Stimulated activated CD8-positive, alpha-beta memory T cell treated with anti-CD3 and anti-CD28 coated beads, Interleukin-7, amount 100 ng/mL, for 24 hours (primary cell): ENCODE measurements at places on chromosomes 5 and 9.

DNA sequence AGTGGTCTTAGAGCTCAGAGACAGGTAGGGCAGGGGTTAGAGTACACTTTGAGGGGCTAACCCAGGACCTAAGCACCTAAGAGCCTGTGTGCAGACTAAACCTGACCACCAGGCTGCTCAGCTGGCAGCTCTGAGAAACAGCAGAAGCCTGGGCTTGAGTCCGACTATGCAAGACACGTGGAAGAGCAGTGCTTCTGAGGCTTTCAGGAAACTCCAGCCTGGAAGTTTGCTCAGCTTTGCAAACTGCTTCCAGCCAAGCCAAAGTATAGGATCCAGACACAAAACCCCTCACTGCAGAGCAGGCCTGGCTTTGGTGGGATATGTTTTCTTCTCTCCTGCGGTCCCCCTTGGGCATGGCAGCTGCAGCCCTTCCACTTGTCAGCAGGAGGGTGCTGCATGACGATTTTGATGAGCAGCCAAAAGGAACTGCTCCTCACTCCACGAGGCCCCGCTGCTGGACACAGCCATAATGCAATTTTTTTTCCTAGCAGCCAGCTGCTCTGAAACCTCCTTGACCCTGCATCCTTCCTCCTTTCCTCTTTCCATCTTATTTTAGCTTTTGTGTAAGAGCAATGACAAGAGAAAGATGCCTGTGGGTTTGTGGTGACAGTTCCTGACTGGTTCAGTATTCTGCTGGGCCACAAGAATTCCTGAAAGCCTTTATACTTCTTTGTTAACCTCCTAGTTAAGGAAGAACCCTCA, 123.1 kb downstream of the LIFR start:
- DNase-seq = no peak

DNA sequence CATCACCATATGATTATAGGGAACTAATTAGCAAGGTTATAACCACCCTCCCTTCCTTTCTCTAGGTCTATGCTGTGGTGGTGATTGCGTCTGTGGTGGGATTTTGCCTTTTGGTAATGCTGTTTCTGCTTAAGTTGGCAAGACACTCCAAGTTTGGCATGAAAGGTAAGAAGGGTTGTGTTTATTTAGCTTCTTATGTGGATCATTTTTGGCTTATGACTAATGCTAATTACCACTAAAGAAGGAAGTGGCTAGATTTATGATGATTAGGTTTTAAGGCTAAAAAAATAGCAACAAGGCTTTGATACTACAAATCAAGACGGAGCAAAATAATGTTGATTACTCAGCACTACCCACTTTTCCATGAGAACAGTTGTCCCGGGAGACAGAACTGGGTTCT, 82.4 kb downstream of the NTRK2 start:
- DNase-seq = no peak

DNA sequence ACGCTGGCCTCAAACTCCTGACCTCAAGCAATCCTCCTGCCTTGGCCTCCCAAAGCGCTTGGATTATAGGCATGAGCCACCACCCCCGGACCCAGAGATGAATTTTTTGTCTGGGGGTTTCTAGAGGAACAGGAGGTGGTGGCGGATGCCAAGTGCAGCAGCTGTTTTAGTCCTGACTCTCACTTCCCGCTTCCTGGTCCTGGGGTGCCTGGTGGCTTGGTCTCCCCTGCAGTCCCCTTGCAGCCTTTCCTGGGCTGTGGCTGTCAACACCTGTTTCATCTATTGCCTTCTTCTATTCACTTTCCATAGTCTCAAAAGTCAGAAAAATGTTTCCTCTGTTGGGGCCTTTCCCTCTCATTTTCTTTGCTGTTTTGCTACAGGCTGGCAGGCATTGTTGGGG, 6.5 kb upstream of the NHP2 start:
- DNase-seq = no peak

DNA sequence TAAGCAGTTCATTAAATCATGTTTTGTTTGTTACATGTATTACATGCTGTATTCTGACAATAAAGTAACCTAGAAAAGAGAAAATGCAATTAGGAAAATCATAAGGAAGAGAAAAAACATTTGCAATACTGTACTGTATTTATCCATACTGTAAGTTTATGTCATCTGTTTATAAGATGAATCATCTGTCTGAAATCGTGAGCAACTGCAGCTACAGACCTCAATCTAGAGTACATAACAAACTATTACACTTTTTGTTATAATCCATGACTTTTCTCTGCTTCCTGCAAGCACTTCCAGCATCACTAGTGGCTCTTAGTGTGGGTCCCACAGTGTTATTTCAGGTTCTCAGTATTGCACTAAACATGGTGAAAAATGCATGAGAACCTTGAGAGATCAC, 144.4 kb upstream of the NR4A3 start:
- no peak for DNase-seq

- DNase-seq = no peak
Observed at GRCh38 chr5:83653669-83654068, 67.0 kb downstream of the HAPLN1 start.

DNA sequence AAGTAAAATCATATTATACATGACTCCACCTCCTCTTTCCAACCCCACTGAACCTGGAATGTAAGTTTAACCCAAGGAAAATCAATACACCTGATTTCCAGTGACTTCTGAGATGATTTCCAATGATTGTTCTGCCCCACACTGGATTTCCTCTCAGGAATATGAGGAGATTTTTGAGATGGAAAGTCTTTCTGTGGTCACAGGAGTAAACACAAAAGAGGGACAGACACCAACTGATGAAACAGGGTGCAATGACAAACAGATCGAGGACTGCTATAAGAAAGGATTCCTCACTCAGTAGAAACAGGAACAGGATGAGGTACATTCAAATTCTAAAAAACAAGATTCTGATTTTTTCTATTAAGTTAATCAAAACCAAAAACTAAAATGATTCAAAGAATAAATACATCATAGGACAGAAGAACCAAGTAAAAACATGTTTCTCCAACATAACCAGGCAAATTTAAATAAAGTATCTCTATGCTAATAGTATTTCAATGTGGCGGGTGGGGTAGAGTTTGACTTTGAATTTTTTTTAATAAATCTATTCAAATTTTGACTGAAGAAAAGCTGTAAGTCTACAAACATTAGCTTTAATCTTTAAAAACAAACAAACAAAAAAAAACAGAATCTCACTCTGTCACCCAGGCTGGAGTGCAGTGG, 42.1 kb downstream of the DTWD2 start:
- no peak for DNase-seq

DNA sequence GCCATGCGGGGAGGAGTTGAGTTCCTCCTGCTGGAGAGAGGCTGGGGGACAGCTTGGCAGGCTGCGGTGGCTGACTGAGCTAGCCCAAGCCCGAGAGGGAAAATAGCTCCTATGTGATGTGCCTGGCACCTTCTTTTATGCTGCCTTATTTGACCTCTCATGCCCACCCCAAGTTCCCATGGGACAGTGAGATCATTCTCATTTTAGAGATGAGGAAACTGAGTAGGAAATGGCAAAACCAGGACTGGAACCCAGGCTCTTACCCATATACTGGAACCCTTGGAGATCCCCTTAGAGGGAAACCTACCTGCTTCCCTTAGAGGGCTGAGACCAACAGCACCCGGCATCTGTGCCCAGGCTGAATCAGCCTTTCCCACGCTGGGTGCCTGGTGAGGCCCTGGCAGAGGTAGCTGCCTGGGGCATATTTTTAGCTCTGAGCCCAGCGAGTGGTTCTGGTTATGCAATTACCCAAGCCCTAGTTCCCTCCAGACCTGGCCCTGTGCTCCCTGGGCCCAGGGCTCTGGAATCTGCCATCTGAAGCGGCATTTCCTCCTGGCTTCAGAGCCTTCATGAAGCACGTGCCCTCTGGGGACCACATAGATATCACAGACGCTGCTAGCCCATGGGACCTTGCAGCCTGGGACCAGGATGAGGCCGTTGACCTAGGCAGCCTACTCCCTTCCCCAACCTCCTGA, 23.6 kb downstream of the COL27A1 start:
- DNase-seq = no peak

DNA sequence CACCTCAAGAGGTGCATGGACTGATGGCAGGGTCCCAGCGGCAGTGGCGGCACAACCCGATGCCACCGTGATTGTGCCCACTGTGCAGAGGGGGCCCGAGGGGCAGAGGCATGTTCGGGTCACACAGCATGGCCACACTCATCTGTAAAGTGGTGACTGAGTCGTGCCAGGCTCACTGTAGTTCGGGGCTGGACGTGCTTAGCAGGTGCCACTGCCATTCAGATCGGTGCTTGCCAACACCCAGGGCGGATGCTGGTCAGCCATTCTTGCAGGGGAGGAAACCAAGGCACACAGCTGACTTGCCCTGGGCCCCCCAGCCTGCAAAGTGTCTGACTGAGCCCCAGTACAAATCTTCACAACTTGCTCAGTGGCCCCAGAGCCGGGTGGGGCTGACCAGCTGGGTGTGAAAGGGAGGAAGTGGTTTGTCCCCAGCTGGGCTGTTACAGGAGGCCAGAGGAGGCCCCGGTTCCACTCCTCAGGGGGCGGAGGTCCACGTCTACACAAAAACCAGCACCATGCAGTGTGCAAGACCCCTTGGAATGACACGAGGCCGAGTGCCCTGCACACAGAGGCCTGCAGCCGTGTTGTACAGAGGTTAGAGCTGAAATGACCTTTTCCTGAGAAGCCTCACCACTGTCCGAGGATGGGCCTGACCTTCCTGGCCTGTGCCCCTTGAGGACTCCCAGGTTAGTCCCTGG, 17.9 kb downstream of the FGD3 start:
- no peak for DNase-seq

DNA sequence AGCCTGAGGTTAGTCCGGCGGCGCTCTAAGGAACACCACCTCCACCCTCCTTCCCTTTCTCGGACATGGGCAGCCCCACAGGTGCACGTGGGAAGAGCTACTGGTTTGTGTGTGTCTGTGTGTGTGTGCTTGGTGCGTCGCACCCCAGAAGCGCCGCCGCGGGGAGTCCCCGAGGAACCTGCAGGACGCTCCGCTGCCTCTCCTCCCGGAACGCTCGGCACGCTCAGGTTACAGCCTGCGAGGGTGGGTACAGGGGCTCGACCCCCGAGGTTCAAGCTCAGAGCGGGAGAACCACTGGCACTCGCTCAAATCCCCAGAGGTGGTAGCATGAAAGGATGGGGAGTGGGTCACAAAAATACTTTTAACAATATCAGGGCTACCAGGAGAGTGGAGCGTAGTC, 2.0 kb downstream of the ASTN2 start:
- DNase-seq = no peak

- DNase-seq = no peak
Observed at GRCh38 chr9:90805006-90805996, 3.7 kb downstream of the SYK start.
